ENCODE measurements at places on chromosomes 12 and 14.

DNA sequence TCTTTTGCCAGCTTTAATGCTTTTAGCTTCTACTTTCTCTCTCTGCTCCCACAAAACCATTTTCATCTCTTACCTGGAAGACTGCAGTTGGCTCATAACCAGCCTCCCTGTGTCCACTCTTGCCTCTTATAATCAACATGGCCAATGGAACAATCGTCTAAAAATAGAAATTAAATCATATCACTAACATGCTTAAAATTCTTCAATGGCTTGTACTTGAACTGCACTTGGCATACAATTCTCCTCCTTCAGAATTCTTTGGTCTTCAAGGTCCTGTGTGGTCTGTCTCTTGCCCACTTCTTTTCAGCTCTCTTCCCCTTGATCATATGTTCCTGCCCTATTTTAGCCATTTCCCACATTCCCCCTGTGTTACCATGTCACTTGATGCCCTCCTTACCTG is 342.2 kb downstream of the ATP23 start:
- DNase-seq, result no peak

DNA sequence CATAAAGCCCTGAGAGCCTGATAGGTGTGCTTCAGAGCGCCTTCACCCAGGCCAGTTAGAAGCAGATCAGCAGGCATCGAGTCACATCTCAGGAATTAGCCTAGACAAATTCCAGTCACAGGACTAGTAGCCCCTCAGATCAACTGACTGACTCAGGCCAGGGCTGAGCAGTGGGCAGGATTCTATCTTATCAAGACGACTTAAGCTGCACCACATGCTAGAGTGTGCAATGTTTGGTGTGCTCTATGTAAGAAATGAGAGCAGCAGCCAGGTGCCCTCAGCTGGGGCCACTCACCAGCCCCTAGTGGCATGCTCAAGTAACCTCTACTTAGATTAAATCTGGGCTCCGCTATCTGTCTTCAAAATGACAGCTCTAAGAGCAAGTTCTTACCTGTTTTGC is 19.7 kb upstream of the NGB start:
- no peak for DNase-seq

DNA sequence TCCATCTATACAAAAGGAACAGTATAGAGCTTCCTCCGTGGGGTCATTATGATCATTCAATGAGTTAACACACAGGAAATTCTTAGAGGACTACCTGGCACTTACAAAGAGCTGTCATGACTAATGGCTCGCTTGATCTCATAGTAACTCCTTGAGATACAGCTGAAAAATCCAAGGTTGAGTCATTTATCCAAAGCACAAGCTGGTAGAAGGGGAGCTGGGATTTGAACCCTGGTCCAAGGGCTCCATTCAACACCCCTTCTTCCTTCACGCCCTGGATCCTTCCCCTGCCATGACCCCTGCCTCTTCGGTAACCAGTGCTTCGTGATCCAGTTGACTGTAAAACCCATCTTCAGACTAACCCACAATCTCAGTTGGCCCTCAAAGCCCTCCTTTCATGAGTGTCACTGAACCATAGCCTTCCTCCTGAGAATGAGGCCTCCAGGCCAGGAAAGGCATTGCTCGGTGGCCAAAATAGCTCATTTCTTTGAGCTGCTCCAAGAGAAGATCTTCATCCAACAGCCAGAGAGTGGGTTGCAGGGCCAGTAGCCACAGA is 7.8 kb downstream of the ZFP36L1 start:
- no peak for DNase-seq

DNA sequence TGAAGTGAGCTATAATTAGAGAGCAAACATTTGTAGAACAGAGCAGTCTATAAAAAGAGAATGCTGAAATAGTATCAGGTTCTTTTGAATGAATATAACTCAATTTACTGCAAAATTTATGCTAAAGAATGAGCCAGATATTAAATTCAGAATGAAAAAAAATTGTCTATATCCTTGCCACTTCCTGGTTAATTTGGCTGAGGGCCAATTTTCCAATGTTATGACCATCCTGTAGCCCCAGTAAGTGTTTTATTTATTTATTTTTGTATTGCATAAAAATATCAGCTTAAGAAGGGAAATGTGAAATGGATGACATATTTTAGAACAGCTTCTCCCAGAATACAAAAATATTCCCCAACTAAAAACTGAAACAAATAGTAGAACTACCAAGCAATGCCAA is 263.4 kb downstream of the SOX5 start:
- no peak for DNase-seq

GRCh38 chr12:124273630-124274029 is 21.3 kb upstream of the RFLNA start:
- no peak for DNase-seq

DNA sequence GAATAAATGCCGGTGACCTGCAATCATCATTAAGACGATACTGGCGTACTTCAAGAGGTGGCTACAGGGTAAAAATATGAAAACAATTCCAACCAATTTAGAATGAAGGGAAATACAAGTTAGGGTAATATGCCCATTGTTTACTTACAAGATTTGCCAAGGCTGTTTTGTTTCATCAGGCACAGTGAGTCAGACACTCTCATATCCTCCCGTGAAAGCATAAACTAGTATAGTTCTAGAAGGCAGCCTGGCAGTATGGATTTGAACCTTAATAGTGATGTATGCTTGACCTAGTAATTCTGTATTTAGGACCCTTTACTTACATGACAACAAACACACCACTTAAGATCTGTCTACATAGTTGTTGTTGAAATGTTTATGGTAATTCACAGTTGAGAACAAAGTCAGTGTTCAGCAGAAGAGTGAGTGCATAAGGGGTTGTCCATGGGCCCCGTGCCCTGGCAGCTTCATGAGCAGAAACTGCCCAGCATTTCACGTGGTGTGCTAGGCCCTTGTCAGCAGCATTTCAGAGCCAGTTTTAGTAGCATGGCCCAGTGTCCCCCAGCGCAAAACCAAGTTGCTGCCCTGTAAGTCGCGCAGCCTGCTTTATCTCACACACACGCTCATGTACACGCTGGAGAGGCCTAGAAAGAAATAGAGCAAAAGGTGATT is 80.8 kb downstream of the EP400 start:
- peak; percentile 86 for DNase-seq

DNA sequence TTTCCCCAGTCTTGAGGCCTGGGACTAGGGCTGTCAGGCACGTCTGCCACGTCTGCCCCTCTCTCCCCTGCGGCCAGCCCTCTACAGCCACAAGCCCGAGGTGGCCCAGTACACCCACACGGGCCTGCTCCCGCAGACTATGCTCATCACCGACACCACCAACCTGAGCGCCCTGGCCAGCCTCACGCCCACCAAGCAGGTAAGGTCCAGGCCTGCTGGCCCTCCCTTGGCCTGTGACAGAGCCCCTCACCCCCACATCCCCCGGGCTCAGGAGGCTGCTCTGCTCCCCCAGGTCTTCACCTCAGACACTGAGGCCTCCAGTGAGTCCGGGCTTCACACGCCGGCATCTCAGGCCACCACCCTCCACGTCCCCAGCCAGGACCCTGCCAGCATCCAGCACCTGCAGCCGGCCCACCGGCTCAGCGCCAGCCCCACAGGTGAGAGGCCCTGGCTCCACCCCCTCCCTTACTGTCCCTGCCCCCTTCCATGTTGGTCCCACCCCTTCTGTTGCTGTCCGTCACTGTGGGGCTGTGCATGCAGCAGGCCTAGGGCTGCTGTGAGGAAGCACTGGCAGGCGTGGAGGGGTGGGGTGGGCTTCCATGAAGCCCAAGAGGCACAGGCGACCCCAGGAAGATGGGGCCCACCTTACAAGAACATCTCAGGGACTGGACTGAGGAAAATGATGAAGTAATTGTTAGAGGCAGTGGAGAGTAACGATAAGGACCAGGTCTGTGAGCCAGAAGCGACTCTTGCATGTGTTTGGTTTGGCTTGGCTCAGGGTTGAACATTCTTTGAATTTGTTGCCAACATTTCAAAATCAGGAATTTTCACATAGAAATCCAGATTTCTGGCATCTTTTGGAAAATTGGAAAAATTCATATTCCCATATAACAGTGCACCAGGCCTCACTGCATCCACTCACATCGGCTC is 16.8 kb downstream of the C12orf43 start:
- DNase-seq, result no peak

GRCh38 chr14:26597589-26598080 is at the start of gene NOVA1:
Gene NOVA1, minus strand, starts transcription at chr14:26598033. Its CDS starts 597 bp downstream, at chr14:26597436.
- no peak for DNase-seq

- no peak for DNase-seq
These were observed 29.2 kb downstream of the GALNT16 start for GRCh38 chr14:69288956-69289705.

DNA sequence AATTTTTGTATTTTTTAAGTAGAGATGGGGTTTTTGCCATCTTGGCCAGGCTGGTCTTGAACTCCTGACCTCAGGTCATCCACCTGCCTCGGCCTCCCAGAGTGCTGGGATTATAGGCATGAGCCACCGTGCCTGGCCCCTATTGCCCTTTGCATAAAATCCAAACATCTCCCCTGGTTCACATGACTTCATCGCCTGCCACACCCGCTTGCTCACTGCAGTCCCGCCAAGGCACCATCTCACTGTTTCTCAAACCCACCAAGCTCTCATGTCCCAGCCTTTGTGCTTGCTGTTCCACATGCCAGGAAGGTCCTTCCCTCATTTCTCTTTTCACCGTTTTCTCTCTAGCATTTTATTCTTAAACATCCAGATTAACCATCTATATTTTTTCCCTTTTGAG is 9.7 kb downstream of the RHOF start:
- DNase-seq, result no peak

- DNase-seq, result no peak
These were observed 9.4 kb upstream of the MORN3 start for GRCh38 chr12:121678716-121679300.

- no peak for DNase-seq
These were observed 41.7 kb upstream of the ANO4 start for GRCh38 chr12:100752841-100753240.

DNA sequence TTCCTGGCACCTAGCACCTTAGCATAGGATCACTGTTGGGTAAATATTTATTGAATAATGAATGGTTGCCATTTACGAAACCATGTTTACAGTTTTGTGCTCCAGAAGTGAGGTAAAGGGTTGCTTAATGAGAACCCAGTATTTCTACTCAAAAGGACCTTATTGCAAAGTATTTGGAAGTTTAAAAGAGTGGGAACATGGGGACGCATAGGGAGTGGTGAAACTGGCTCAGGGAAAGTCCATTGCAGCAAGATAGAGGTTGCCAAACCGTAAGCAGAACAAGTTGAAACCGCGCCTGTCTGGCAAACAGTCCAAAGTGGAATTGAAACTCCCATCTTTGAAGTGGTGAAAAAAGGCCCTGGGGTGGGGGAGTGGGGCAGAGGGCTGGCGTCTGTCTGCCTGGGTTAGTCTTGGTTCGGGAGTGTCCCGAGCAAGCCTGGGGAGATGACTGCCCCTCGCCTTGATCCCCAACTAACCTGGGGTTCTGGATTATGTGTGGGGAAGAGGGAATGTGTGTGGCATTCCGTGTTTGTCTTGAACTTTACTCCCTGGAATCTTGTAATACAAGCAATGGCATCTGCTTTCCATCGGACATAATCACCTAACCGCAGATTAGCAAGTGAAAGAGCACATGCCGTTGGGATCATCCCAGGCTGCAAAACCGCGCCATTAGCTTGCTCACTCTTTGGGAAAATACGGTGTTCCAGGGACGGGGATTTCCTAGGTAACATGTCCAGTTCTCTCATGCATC is 7.2 kb downstream of the ALDH2 start:
- DNase-seq, result no peak

- DNase-seq, result peak; percentile 58
These were observed 126.7 kb upstream of the CCDC196 start for GRCh38 chr14:66359500-66359899.

DNA sequence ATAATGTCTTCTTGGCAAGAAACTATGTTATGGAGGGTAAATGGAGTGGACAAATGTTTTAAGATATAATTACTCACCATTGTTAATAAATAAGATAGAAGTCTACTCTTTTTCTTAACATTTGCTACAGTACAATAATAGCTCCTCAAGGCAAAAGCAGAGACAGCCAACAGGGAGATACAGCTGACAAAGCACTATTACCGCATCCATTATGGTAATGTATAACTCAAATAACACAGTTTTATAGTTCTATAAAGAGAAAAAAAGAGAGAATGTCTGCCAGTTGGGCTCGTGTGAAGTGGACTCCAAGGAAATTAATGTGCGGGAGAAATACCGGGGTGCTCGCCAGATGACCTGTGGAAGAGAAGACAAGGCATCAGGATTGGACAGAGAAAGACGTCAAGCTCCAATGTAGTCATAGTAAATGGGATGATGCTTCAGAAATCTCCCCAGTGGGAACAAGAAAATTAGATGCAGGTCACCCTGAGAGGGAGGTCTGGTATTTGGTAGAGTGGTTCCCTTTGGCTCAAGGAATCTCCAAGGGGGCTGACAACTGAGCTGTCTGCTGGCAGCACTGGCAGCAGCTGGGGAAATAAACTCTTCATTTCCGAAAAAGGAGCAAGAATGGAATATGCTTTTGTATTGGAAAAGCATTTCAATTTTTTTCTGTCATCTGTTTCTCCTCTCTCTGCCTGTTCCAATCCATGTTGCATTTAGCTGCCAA is 343.9 kb downstream of the LRFN5 start:
- DNase-seq, result no peak

DNA sequence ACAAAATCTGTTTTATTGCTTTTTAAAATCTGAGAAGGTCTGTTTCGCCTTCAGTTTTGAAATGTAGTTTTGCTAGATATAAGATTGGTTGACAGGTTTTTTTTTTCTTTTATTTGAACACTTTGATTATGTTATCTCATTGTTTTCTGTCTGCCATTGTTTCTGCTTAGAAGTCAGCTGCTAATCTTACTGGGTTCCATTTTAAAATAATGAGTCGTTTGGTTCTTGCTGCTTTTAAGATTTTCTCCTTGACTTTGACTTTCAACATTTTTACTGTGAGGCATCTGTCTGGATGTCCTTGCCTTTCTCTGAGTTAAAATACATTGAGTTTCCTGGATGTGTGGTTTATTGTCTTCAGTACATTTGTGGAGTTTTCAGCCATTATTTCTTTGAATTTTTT is 56.7 kb downstream of the ADIPOR2 start:
- no peak for DNase-seq

- no peak for DNase-seq
These were observed 58.4 kb downstream of the DCAF5 start for GRCh38 chr14:69094481-69094880.

DNA sequence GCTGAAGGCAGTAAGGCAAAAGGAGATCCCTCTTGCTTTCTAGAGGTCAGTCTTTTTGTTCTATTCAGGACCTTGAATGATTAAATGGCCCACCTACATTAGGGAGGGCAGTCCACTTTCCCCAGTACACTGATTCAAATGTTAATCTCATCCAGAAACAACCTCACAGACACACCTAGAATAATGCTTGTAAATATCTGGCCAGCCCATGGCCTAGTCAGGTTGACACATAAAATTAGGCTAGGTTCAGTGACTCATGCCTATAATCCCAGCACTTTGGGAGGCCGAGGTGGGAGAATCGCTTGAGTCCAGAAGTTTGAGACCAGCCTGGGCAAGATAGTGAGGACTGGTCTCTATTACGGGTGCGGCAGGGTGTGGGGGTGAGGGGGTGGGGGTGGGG is 43.5 kb downstream of the MIPOL1 start:
- DNase-seq, result no peak

All from putamen (tissue), 1 donor.